ENCODE measurements at places on chromosomes 5 and 9.

- no peak for DNase-seq
Measured at GRCh38 chr9:109139851-109140250, 20.1 kb upstream of the TMEM245 start.

GRCh38 chr5:72288924-72289323 is 31.1 kb downstream of the MRPS27 start:
- no peak for DNase-seq

DNA sequence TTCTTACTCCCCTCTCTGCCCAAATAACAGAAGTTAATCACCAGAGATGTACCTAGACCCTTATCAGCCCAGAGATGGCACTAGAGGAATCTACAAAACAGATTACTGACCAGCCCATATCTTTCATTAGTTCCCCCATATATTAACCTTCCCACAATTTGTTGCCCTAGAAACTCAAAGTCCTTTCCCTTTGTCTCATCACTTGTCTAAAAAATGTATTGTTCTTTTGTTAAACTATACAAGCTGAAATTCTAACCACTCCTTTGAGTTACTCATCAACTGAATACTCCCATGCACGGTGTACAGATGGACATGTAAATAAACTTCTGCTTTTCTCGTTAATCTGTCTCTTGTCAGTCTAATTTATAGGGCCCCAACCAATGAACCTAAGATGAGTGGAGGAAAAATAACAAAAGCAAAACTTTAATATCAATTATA is 130.9 kb downstream of the CCDC192 start:
- DNase-seq: peak; percentile 12

GRCh38 chr5:74021126-74021525 is 395.1 kb downstream of the ARHGEF28 start:
- no peak for DNase-seq

- no peak for DNase-seq
Measured at GRCh38 chr5:77640589-77641396, 2.3 kb upstream of the OTP start.

DNA sequence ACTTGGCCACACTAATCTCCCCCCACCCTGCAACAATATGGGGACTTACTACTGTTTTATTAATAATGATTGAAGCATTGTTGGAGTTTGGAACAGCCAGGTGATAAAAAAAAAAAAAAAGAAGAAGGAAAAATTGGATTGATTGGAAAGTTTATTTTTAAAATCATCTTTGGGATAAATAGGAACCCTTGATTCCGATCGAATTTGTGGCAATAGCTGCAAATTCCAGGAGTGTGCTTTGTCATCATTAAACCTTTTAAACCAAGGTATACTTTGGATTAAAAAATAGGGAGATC is 907 bp upstream of the NR2F1 start:
- DNase-seq: no peak

- DNase-seq: peak; percentile 48
Measured at GRCh38 chr5:139746691-139747582, 48.7 kb upstream of the PSD2 start.

DNA sequence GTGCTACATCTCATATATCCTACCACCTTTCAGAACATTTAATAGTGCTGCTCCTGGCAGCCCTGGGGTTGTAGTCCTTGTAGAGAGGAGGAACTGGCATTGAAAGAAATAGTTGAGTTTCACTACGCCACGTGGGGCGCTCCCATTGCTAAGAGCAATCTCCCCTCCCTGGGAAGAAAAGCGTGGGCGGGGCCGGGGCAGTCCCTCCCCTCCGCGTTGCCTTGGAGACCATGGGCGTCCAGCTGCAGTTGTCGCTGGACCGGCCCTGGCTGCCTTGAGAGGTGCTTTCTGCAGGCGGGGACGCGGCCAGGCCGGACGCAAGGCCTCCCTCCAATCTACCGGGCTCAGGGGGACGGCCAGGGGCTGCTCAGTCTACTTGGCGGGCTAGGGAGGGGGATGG is 368 bp upstream of the CCDC180 start:
- peak; percentile 67 for DNase-seq

DNA sequence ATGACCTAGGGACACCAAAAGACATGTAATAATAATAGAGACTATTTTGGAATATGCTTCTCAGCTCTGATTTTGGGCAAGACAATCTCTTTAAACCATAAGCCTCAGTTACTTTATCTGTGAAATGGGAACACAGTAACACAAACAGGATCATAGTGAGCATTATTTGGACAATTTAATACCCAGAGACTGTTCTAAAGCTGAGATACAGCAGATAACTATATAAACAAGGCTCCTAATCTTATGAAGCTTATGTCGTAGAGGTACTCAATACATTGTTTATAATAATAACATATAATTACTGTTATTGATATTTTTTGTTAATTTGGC is 250.8 kb downstream of the SEC61B start:
- DNase-seq: no peak

GRCh38 chr5:150144246-150144801 is 11.3 kb downstream of the PDGFRB start:
- no peak for DNase-seq

- DNase-seq: no peak
Measured at GRCh38 chr9:1939926-1940368, 75.2 kb upstream of the SMARCA2 start.

GRCh38 chr5:104347119-104347708 is 784.6 kb upstream of the NUDT12 start:
- peak; percentile 2 for DNase-seq
